GM12878 (cell line): ENCODE measurements at places on chromosomes 12 and 14.

DNA sequence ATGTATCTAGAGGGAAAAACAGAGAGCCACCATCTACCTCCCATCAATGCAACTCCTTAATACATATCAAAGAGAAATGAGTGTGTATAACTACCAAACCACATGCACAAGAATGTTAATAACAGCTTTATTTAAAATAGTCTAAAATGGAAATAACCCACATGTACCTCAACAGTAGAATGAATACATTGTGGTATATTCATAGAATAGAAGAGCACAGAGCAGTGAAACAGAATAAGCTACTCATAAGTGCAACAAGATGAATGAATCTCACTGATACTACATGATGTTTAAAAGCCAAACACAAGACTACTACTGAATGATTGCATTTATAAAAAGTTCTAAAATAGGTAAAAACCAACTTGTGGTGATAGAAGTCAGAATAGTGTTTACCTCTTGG, 232.5 kb downstream of the BTG1 start:
- no peak for DNase-seq

- no peak for DNase-seq
These were observed 108.9 kb downstream of the TRAFD1 start for GRCh38 chr12:112234303-112234702.

- no peak for DNase-seq
These were observed 18.8 kb downstream of the SLC35F4 start for GRCh38 chr14:57847096-57847495.

DNA sequence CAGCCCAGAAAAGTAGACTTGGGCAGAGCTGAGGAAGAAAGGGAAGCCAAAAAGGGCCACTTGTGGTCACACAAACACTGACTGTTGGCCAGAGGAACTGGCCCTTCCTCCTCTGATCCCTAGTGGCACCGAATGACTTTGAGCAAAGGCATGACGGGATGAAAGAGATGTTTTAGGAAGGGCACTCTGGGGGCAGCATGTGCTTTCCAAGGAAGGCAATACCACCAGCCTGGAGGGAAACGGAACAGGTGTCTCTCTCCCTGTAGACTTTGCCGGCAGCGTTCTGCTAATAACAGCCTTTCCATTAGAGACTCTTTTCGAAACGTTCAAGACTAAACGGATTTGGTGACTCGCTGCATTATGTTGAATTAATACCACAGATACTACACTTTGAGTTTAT, 12.3 kb upstream of the FBXO21 start:
- DNase-seq, result no peak

DNA sequence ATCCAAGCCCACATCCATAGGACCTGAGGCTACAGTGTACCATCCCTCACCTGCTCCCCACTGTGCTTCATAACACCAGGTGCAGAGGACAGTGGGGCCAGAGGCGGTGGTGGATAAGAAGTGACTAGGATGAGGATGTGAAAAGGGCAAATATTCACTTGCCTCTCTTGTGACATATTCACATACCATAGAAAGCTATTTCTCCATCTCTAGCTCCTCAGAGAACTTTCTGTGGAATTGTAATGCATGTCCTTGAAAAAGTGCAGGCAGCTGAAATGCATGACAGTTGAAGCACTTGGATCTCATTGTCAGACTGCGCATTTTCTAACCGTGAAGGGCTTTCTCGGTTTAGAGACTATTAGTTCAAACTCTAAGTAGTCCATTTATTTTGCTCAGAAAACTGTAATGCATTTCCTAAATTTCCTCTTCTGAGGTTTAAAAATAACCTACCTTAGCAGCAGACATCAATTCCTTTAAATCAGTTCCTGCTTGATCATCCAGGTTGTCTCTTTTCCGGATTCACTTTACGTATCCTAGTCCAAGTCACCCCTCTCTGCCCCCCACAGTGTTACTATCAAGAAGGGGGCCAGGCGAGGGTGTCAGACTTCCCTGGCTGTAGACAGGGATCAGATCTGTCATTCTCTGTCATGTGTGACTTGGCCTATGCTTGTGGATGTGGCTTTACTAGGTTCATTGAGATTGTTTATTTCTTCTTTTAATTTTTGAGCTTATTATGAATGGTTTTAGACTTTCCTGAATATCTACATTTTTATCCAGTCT, 984.0 kb upstream of the TMEM132C start:
- DNase-seq, result no peak

GRCh38 chr12:1213205-1213604, 222.2 kb downstream of the ERC1 start:
- DNase-seq, result no peak

GRCh38 chr12:106769546-106769945, 4.9 kb upstream of the RIC8B start:
- DNase-seq, result no peak

DNA sequence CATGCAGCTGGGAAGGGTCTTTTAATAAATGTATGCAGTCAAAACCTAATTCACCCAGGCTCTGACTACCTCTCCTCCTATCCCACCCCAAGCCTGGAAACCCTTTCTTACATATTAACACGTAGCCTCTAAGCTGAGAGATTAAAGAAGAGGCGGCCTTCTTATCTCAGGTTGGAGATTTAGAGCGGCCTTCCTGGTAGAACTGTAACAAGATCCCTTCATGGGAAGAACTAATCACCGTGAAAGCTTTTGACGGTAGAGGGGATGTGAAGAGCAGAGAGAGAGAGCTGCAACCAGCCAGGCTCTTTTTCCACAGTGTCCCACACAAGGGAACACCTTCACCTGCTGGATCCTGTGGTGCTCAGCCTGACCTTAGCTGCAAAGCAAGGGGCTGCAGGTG, 367.4 kb downstream of the MED13L start:
- no peak for DNase-seq

- no peak for DNase-seq
These were observed 458.8 kb downstream of the TMEM117 start for GRCh38 chr12:44294649-44295048.

- no peak for DNase-seq
These were observed 37.2 kb downstream of the RAD51B start for GRCh38 chr14:67856827-67857226.

DNA sequence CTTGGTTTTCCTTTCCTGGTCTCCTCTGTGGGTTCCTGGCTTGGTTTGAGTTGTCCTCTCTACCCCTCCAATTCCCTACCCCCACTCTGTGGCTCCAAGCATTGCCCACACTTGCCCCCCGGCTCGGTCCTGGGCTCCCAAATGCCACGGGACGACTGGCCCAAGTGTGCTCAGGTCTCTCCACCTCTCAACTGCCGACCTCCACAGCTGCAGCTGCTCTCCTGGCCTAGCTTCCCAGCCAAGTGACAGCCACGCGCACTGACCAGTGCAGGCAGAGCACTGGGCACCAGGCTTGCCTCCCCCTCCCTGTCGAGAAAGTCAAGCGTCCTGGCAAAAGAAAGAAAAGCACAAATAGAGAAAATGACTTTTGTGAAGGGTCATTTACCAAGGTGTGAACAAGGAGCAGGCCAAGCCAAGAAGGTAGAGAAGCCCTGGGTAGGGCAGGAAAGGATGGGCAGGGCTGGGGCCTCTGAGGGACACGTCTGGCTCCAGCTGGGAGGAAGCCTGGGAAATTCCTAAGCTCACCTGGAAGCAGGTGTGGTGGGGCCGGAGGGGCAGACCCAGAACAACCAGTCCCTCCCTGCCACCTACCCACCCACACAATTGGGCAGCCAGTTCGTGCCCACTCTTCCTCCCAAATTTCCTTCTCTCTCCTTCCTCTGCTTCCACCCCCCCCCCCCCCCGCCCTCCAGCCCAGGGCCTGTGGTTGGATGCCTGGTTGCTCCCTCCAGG, 1.8 kb upstream of the CEP170B start:
- no peak for DNase-seq

- no peak for DNase-seq
These were observed 602 bp downstream of the CHFR start for GRCh38 chr12:132886529-132887477.

DNA sequence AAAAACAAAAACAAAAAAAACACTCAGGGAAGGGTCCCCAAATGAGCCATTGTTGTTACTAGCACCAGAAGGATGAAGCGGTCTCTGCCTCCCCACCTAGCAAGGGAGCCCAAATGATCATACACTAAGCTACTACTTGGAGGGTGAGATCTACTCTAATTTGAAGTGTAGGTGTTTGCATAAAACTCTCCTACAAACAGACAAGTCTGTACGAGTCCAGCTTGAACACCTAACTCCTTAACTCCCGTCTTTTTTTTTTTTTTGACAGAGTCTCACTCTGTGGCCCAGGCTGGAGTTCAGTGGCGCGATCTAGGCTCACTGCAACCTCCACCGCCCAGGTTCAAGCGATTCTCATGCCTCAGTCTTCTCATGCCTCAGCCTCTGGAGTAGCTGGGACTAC, 132.6 kb downstream of the PPM1H start:
- no peak for DNase-seq

DNA sequence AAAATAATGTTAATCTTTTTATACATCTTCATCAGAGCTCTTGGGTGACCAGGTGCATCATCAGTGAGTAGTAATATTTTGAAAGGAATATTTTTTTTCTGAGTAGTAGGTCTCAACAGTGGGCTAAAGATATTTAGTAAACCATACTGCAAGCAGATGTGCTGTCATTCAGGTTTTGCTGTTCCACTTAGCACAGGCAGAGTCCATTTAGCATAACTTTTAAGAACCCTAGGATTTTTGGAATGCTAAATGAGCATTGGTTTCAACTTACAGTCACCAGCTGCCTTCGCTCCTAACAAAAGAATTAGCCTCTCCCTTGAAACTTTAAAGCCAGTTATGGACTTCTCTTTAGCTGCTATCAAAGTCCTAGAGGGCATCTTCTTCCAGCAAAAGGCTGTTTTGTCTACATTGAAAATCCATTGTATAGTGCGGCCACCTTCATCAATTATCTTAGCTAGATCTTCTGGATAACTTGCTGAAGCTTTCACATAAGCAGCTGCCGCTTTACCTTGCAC, 24.6 kb downstream of the RIMKLB start:
- no peak for DNase-seq

DNA sequence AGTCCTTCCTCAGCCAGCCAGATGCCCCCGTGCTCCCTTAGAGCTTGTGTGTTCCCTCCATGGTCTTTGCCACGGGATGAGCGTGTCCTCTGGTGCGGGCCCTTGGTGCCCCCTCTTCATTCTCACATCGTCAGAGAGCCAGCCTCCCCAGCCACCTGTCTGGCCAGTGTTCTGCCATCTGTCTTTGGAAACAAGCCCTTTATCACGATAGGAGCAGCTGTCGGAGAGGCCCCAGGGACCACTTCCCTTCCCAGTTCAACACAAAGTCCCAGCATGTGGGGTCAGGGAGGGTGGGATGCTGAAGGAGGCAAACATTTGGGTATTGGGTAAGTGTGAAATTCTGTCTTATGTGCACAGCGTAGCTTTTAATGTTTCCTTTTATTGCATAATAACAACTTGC, 44.5 kb downstream of the DYNC1H1 start:
- no peak for DNase-seq

GRCh38 chr12:100951756-100952155, 157.2 kb downstream of the ANO4 start:
- DNase-seq, result no peak

DNA sequence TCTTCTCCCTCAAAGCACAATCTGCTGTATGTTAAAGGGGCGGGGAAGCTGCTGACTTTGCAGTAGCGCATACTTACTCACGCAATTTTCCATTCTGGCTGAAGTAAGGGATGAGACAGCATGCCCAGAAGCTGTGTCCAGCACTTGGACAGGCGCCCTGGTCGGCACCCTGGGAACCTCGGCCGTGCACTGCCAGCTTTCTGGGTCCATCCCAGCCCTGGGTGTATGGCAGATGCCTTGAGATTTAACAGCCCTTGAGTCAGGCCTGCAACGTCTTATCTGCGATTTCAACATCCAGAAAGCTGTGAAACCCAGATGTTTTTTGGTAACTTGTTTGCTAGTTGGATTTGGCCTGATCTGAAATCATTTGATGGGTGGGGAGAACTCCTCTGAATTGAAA, 16.1 kb downstream of the EML1 start:
- DNase-seq, result no peak

- no peak for DNase-seq
These were observed 98.1 kb downstream of the GAS2L3 start for GRCh38 chr12:100671396-100672074.

DNA sequence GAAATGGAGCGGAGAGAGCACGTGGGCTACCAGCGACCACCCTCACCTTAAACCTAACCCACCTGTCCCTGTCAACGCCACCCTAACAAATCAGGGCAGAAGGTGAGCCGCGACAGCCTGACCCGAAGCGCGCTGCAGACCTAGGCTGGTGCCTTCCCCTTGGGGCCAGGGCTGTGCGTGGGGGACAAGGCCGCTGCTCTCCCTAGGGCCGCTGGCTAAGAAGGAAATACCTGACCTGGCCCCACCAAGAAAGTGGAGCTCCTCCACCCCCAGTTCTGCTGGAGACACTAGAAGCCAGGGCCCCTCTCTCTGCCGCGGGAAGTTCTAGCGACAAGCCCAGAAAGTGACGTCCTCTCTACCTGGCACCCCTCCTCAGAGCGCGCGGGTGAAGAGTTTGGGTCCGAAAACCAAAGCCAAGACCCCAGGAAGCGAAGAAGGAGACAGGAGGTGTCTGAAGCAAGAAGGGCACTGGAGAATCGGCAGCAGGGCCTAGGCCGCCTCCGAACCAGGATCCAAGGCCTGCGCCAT, 7.5 kb downstream of the SIX1 start:
- DNase-seq, result no peak

DNA sequence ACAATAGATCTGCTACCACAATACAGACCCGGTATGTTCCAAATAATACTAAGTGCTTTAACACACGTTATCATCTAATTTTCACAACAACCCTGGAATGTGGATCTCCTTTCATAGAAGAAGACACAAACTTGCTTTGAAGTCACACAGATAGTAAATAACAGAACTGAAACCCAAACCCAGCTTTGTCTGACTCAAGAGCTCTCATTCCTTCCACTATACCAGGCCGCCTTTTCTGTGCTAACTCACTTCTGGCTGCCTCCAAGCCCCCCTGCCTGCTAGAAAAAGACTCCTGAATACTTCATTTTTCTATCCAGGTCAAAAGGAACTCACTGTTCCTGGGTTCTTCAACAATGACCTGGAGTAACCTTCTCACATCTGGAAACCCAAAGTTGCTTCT, 37.8 kb downstream of the PRPF40B start:
- no peak for DNase-seq

DNA sequence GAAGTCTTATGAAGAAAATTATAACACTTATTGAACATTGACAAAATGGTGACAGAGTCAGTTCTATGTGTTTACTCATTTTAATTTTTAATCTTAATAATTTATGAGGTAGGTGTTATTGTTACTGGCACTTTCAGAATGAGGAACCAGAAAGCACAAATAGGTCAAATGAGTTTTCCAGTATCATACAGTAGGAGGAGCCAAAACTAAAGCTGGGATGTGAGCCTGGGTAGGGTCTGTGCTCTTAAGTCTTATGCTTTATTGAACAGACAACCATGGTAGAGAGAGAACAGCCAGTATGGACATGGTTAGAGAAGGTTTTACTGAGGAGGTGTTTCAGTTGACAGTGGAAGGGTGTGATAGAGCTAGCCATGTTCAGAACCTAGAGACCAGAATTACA, 775.7 kb downstream of the TMTC2 start:
- DNase-seq, result no peak

- no peak for DNase-seq
These were observed 233.8 kb downstream of the FBXL14 start for GRCh38 chr12:1360441-1361210.
